IMR-90 (cell line): ENCODE measurements at places on chromosomes 5 and 9.

DNA sequence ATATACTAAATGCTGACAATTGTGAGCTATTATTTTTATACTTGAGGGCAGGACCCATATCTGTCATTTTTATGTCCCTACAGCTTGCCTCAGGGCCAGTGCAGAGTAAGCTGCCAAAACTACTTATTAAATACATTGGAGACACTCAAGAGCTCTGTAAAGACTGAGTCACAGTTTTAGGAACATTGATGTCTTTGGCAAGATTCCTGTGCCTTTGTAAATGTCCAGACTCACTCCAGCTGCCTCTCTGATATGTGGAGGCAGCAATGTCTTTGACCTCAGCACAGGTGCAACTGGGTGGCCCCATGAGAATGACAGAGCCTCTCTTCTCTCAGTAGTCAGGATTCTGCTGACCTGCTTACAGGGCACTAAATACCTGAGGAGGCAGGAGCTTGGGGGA is 363.2 kb downstream of the OSTF1 start:
- no peak for DNase-seq
- no peaks in the 10 kb centered on the region for H3K4me1 ChIP-seq
- no peak overlapping the region for H3K4me3 ChIP-seq
- H3K27me3 ChIP-seq = no peaks in the 10 kb centered on the region
- H3K27ac ChIP-seq = no peak overlapping the region

DNA sequence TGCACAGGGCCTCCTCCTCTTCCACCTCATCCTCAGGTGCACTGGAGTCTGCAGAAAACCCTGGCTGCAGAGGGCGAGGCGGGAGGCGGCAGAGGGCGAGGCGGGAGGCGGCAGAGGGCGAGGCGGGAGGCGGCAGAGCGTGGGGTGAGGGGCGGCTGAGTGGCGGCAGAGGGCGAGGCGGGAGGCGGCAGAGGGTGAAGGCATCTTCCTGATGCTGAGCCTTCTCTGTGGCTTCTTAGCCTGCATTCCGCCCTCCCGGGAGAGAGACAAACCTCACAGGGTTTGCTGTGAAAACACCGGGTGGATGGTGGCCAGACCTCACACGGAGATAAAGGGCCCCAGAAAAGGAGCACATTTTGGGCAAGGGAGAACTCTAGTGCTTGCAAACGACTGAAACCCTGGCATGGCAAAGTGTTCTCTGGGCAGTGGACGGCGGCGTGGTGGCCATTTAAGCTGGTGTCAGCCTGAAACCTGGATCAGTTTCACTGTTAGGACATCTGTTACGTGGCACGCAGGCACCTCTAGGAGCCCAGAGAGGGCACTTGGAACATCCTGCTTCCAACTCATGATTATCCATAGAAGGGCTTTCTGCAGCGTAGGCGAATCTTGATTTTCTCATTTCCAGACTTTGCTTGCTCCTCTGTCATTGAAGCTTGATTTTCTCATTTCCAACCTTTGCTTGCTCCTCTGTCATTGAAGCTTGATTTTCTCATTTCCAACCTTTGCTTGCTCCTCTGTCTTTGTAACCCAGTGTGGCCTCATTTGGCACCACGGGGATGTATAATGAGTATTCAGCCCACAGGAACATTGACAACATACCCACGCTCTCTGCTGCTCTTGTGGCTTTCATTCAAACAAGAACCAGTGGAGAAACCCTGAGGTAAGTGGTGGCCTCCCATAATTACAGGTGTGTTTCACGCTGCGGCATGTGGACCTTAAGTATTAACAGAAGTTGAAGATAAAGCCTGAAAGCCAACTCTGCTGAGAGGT is 16.3 kb upstream of the PLEKHG4B start:
- H3K36me3 ChIP-seq = no peaks in the 10 kb centered on the region
- peaks cover 59% of the 10 kb centered on the region for H3K27me3 ChIP-seq
- no peak overlapping the region for H3K4me3 ChIP-seq
- H3K4me1 ChIP-seq = no peaks in the 10 kb centered on the region

- DNase-seq = peak; percentile 95
- H3K27ac ChIP-seq = no peak overlapping the region
- peaks cover 6% of the 10 kb centered on the region for H3K4me1 ChIP-seq
- H3K36me3 ChIP-seq = 0 out of 2 replicates have a peak, but pooled peaks cover 2% of the 10 kb centered on the region
- no peak overlapping the region for H3K4me3 ChIP-seq
These were observed 60.2 kb downstream of the OSTF1 start for GRCh38 chr9:75148561-75148960.

- H3K27me3 ChIP-seq = no peaks in the 10 kb centered on the region
- peaks cover 38% of the 10 kb centered on the region for H3K4me1 ChIP-seq
- H3K4me3 ChIP-seq = no peak overlapping the region
- H3K27ac ChIP-seq = peak overlapping the region; percentile 17; the same call in 1 of the 2 replicates
These were observed 4.7 kb upstream of the TGFBI start for GRCh38 chr5:136023958-136024541.

- no peaks in the 10 kb centered on the region for H3K27me3 ChIP-seq
- H3K27ac ChIP-seq = peak overlapping the region; percentile 91
- DNase-seq = peak; percentile 74
- H3K4me3 ChIP-seq = no peak overlapping the region
These were observed 63.5 kb downstream of the C9orf50 start for GRCh38 chr9:129557192-129558036.

- no peak overlapping the region for H3K27ac ChIP-seq
- no peak for DNase-seq
- no peaks in the 10 kb centered on the region for H3K27me3 ChIP-seq
- H3K4me3 ChIP-seq = no peak overlapping the region
These were observed 317.5 kb downstream of the PIK3R1 start for GRCh38 chr5:68533051-68533450.

DNA sequence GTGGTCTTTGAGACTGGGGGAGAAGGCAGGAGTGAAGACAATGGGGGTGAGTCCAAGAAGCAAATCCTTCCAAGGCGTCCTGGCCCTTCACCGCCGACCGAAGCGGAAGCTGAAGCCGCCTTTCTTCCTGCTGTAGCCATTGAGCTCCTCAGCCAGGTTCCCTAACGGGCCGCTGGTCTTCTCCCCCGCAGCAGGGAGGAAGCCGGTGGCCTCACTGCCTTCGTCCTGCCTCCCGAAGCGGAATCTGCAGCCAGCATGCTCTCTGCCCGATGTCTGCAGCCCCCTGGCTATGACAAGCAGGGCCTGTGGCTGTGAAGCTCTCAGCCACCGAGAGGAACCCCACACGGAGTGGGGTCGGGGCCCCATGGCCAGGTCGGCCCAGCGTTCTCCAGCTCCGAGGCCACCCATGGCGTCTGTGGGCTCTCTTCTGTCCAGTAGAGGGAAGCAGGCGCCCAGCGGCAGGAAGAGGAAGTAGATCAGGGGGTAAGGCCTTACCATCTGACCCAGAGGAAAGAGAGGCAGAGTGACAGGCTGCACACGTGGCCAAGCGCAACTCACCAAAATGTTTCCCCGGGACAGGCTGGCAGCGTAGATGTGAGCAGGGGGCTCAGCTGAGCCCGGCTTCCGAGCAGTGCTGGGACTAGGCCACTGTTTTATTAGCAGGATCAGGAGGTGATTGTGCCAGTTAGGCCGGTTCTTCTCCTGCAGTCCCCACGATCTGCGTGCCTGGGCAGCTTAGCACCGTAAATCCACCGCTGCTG is 3.1 kb downstream of the QRFP start:
- no peaks in the 10 kb centered on the region for H3K4me1 ChIP-seq
- H3K27ac ChIP-seq = no peak overlapping the region
- no peak overlapping the region for H3K4me3 ChIP-seq
- no peaks in the 10 kb centered on the region for H3K27me3 ChIP-seq
- peaks cover 47% of the 10 kb centered on the region for H3K36me3 ChIP-seq
- no peak for DNase-seq

DNA sequence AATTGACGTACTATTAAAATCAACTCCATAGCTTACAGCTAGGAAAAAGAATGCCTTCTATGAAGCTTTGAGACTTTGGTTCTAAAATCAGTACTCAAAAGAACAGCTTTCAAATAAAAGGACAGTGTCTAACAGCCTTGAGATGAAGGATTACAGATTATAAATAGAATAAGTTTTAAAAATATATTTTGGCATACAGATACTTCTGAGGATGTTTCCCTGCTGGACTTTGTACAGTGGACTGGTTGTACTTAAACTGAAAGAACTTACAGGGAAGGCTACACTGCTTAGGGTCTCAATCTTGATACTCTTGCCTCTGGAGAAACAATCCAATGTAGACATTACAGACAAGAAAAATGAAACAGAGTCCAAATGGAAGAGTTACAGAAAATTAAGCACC is 452.7 kb downstream of the CETN3 start:
- DNase-seq = no peak
- no peaks in the 10 kb centered on the region for H3K4me1 ChIP-seq
- no peak overlapping the region for H3K4me3 ChIP-seq
- no peaks in the 10 kb centered on the region for H3K27me3 ChIP-seq

- no peaks in the 10 kb centered on the region for H3K4me1 ChIP-seq
- no peaks in the 10 kb centered on the region for H3K36me3 ChIP-seq
- no peaks in the 10 kb centered on the region for H3K27me3 ChIP-seq
- DNase-seq = no peak
These were observed 446.1 kb downstream of the PRELID2 start for GRCh38 chr5:145389047-145389446.

- no peak overlapping the region for H3K27ac ChIP-seq
- no peaks in the 10 kb centered on the region for H3K27me3 ChIP-seq
- DNase-seq = no peak
- peaks cover 10% of the 10 kb centered on the region for H3K4me1 ChIP-seq
- no peak overlapping the region for H3K4me3 ChIP-seq
These were observed 221.0 kb downstream of the EDIL3 start for GRCh38 chr5:84163671-84164070.

DNA sequence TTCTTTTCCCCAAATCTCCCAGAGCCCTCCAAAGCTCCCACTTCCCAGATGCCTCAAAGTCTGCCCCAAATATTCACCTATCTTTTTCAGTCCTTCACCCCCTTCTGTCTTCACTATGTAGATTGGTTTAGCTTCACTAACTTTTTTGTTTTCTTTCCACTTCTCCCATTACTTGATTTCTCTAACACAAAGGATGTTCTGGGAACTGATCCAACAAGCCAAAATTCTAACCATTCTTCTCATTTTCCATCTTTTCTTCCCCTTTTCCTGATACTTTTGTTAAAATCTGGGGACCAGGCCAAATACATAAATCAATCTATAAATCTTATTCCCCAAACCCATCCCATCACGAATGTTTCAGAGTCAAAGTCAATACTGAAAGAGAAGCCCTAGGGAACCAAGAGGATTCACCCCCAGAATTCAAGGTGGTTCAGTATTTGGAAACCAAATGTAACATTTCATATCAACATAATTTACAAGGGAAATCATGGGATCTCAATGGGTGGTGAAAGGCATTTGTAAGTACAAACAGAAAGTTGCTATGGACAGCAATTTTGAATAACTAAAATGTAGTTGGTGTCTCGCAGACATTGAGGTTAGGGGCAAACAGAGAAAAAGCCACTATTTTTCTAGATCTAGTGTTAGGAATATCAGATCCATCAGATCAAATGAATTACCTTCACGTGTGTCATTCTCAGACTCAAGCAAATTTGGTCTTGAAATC is 35.3 kb downstream of the APTX start:
- no peaks in the 10 kb centered on the region for H3K36me3 ChIP-seq
- peaks cover 3% of the 10 kb centered on the region; the same call in 1 of the 2 replicates for H3K4me1 ChIP-seq
- no peak overlapping the region for H3K4me3 ChIP-seq
- DNase-seq = no peak
- H3K27me3 ChIP-seq = no peaks in the 10 kb centered on the region
- no peak overlapping the region for H3K27ac ChIP-seq

DNA sequence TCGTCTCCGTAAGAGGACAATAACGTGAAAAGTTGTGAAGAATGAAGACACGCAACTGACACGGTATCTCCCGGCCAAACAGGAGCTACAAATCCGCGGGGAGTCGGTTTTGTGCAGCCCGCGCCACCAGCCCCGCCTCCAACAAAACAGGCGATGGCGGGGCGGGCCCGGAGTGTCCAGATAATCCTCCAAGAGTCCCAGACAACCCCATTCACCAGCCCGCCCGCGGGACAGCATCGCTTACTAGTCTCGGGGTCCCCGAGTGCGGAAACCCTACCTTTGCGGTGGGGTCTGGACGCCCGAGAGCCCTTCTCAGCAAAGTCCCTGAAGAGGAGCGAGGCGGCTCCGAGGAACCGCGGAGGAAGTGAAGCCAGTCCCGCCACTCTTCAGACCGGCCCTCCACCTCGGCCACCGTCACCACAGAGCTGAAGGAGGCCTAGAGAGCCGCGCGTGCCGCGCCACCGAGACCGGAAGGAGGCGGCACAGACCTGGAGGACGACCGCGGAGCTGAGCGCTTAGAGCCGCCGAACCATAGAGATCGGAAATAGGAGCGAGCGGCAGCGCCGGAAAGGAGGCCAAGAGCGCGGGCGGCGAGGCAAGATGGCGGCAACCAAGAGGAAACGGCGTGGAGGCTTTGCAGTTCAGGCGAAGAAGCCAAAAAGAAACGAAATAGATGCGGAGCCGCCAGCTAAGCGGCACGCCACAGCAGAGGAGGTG is at the start of the genes BRIX1 and RAD1:
TSS of gene BRIX1 (plus strand) at position 573 of the 717 bp plus-strand sequence. CDS start at position 601, 28 bp downstream.
TSS of gene RAD1 (minus strand) at position 366 of the 717 bp plus-strand sequence. CDS start 612 bp downstream, outside the sequence.
- no peaks in the 10 kb centered on the region for H3K27me3 ChIP-seq
- peaks cover 5% of the 10 kb centered on the region; the same call in 1 of the 2 replicates for H3K4me1 ChIP-seq
- peak; percentile 98 for DNase-seq
- peak within 1 kb of the TSS; percentile 95 for H3K27ac ChIP-seq

DNA sequence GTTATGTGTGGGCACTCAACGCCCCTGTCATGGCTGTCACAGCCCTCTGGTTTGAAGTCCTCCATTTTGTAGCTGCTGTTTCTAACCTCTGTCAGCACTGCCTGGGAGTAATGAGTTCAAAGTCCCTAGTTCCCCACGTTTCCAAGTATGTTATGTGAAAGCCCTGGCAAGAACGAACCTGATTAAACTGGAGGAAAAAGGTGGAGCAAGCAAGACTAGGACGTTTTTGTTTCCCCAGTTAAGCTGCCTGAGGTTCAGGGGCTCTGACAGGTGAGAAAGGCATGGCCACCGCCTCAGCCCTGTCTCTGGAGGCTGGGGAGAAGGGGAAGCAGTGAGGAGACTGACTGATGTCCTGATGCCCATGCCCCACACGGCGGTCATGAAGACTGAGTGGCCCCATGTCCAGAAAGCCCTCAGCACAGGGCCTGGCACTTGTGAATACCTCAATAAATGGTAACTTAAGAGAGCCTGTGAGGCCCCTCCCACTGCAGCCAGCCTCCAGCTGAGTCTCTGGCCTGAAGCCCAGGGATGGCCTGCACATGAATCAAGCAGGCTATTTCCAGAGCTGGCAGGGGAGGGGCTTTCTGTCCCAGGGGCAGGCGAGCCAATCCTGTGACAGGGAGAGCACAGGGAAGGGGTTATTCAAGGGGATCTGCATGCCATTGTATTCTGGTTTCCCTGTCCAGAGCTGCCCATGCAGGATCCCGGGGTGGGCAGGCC is 61.8 kb downstream of the PFDN1 start:
- H3K36me3 ChIP-seq = peaks cover 2% of the 10 kb centered on the region; the same call in 1 of the 2 replicates
- DNase-seq = peak; percentile 92
- H3K27me3 ChIP-seq = no peaks in the 10 kb centered on the region
- H3K27ac ChIP-seq = peak overlapping the region; percentile 42; the same call in 1 of the 2 replicates

GRCh38 chr5:52876456-52876855 is 88.7 kb downstream of the ITGA1 start:
- no peaks in the 10 kb centered on the region for H3K27me3 ChIP-seq
- DNase-seq = peak; percentile 72
- H3K4me3 ChIP-seq = no peak overlapping the region
- no peak overlapping the region for H3K27ac ChIP-seq
- H3K36me3 ChIP-seq = peaks cover 6% of the 10 kb centered on the region
